Activated CD4-positive, CD25-positive, alpha-beta regulatory T cell treated with anti-CD3 and anti-CD28 coated beads, Interleukin-2, amount 50 U/mL, for 72 hours (primary cell): ENCODE measurements at places on chromosomes 3 and 15.

- DNase-seq: no peak
These were observed 13.7 kb downstream of the SHF start for GRCh38 chr15:45174069-45174468.

- peak; percentile 36 for DNase-seq
These were observed 574 bp downstream of the SLC38A3 start for GRCh38 chr3:50205413-50206276.

- no peak for DNase-seq
These were observed 198.6 kb upstream of the NR2E3 start for GRCh38 chr15:71611553-71612396.

DNA sequence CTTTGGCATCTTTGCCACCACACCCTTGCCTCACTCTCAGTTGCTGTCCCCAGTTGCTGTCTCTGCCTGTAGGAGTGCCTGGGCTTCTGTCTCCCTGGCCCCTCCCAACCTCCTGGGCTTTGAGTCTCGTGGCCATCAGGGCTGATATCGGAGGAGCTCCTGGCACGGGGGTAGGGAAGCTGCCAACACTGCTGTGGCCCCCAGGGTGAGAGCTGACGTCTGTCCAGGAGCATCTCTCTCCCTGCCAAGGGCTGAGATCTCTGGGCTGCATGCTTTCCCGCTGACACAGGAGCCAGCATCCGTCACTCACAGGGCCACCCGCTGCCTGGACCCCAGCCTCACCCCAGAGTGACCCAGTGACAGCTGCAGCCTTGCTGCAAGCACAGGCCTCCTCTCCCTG lies 47.4 kb downstream of the EXOG start:
- no peak for DNase-seq

DNA sequence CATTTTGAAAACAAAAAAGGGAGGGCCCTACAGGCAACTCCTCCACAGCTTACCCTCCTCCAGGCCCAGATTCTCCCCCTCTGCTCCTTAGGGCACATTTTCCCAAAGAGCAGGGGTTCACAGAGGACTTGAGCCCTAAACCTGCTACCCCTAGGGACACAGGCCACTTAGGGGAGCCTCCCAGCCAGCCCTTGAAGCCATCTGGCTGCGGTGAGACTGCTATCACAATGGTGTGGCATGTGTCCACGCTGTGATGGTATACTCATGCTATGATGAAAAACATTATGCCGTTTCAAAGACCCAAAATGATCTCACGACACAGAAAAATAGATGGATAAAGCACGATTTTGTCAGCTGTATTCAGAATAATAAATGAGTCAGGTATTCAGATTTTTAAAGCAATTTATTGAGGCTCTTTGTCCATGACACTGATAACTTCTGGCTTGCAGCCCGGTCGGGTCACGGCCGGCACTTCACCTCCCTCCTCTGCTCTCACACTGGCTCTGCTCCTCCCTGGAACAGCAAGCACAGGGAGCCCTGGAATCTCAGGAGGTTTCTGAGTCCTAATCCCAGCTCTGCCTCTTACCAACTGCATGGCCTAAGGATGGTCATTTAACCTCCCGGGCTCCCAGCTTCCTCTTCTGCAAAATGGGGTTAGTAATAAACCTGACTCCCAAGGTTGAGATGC lies 115.3 kb downstream of the MEGF11 start:
- no peak for DNase-seq

GRCh38 chr15:91862891-91863504 lies 9.5 kb downstream of the SLCO3A1 start:
- no peak for DNase-seq

- DNase-seq: no peak
These were observed 12.0 kb downstream of the TRAT1 start for GRCh38 chr3:108834551-108834950.

GRCh38 chr3:180875124-180875698 lies 37.3 kb upstream of the FXR1 start:
- no peak for DNase-seq

DNA sequence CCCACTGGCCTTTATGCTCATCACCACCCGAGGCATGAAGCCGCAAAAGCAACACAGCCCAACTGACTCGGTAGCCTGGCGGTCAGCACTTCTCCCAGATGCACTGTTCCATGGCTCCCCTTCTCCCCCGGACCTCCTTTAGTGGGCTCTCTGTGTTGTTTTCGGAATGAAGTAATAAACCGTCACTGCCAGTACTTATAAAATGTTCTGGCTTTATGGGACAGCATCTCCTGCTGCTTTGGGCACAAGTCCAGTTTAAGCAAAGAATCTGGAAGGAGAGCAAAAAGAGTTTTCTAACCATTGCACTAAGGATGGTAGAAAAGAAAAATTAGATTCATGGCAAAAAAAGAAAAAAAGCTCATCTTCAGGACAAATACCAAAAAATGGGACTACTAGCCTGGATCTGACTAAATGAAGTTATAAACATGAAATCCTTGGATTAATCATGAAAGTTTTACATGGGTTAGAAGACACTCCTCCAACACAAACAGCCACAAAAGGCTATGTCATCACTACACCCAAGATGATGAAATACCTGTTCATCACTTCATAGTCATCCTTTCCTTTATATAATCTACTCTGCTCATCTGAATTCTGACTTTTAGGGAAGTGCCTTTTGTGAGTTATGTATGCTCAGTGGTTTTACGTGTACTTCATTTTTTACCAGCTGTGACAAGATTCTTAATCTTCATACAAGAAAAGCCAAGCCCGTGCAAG lies 89.5 kb upstream of the UBE2E2 start:
- no peak for DNase-seq

DNA sequence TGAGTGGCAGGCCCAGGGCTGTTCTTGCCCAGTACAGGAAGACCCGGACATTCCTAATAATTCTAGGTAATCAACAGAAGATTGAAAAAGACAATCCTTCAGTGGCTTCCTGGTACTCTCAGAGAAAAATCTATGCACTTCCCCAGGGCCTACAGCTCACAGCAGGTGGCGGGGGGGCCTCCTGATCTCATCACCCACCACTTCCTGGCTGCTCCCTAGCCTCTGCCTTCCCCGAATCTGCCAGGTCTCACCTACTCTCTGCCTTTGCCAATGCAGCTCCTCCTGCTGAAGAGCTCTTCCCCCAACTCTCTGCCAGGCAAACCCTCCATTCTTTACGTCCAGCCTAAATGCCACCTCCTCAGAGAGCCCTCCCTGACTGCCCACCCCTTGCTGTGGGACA lies 37.5 kb downstream of the EHD4 start:
- DNase-seq: peak; percentile 57

DNA sequence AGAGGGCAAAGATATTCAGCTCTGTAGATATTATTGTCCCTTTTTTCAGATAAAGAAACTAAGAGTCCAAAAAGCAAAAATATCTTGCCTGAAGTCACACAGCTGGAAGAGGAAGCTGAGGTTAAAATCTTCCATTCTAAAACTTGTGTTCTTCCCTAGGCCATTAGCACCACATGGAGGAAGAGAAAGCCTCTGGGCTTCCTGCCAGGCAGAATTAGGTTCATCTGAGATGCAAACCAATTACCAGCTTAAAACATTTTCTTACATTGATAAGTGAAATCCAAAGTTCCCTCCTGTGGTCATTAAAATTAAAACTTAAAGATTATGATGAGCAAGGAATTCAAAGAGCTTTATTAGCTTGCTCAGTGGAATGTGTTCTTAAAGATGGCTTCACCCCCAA lies 235.3 kb upstream of the SETMAR start:
- DNase-seq: no peak

DNA sequence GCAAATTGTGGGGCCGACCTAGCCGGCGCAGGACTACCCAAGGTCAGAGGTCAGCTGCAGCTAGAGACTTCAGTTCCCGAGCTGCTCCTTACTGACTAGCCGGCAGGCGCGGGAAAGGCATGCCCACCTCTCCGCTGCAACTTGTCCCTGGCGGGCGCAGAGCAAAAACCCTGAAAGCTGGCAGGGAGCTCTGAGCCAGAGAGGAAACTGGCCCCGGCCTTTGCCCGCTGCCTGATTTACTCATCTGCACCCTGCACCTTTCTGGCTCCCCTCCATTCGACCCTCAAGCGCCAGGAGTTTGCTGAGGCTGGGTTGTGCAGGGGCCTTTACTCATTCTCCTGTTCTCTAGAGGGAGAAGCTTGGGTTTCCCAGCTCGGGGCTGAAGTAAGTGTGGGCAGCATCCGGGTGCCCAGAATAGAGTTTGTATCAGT lies 1.5 kb downstream of the ZIC4 start:
- DNase-seq: no peak

GRCh38 chr3:105938806-105939205 lies 70.0 kb upstream of the CBLB start:
- no peak for DNase-seq

DNA sequence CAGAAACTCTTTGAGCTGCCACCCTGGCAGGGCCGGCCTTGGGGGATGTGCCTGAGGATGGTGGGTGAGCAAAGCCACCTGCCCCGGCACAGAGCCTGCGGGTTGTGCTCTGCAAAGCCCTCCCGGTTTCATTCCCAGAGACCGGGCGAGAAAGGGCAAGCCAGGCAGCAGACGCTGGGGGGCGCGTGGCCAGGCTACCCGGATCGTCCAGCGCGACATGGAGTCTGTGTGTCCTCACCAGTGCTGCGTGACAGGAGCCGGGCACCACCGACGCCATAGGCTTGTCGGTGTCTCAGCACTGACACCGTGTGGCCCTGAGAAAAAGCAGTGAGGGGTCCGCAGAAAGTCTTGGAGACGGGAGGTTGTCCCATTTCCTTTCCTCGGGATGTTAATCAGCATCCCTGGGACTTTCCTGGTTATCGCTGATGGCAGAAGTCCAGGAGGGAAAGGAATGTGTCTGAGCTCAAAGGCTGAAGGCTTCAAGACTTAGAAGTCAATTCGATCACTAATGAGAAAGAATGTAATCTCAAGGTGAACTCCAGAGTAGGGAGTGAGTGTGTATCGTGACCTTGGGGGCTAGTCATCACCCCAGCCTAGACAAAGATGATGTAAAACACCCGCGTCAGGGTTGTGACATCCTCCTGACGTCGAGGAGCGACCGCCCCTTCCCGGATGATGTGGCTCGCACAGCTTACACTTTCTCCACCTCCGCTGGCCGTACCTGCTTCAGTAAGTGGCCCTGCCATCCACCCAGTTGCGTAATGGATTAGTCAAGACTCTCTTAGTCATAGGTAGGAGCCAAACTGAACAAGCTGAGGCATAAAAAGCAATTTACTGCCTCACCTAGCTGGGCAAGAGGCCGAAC lies 36.3 kb upstream of the PLA2G4E start:
- DNase-seq: peak; percentile 46

DNA sequence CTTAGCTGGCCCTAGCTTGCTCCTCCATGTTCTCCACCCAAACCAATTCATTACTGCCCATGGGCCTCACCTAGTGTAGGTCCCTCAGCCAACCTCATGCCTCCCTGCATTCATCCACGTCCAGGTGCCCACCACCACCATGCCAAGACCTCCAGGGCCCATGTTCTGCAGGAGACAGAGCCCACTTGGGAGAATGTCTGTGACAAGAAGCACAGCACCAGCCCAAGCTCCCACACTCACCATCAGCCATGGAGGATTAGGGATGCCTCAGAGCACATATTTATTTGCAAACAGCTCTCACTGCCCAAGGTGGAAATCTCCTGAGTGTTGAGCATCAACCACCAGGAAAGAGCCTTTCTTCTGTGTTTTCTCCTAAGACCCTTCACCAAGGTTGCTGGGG lies 43.4 kb upstream of the ACAN start:
- no peak for DNase-seq

DNA sequence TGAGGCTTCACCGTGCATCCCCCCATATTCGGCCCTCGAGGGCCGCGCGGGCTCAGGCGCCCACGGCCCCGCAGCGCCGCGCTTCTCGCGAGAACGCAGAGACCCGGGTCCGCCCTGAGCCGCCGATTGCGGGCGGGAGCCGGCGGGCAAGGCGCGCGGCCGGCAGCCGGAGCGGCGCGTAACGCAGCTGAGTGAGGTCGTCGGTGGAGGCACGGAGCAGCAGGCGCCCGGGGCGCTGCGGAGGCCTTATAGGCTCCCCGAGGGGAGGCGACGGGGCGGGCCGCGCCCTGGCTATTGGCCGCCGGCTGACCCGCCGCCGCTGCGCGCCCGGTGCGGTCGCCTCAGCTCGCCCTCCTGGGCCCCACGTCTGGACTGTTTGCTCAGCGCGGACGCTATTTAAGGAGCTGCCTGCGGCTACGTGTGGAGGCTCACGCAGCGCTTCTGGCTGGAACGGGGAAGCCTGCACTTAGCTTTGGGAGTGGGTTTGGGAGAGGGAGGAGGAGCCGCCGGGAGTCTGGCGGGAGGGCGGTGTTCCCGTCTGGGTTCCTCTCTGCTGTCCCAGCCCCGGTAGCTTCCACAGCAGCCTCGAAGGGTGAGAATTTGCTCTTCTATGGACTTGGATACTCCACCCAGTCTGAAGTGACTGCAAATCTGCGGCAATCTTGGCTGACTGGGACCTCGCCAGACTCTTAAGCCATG lies at the start of gene PLOD2:
Gene PLOD2, minus strand, starts transcription at position 221 of the 699 bp plus-strand sequence. Its CDS starts 195 bp downstream, at position 26.
- peak; percentile 29 for DNase-seq

GRCh38 chr3:137199678-137200077 lies 241.9 kb downstream of the IL20RB start:
- DNase-seq: no peak

DNA sequence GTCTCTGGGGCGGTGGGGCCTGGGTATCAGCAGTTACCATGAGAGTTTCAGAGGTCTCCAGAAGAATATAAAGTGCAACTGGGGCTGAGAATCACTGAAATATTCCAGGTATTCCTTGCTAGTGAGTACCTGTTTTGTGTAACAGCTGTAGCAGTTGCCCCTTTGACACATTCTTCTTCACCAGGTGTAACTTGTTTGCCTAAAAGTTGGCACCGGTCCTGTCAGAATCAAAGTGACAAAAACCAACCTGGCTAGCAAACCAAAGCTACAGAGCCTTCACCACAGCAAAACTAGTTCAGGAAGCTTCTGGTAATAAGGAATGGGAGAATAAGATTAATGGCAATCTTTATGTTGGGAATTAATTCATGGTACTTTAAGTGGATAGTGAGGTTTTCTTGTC lies 296.0 kb downstream of the NAALADL2 start:
- DNase-seq: no peak

- DNase-seq: no peak
These were observed 339.7 kb upstream of the EPHA3 start for GRCh38 chr3:88767746-88768145.

GRCh38 chr3:183737116-183737515 lies 39.5 kb downstream of the YEATS2 start:
- DNase-seq: no peak

DNA sequence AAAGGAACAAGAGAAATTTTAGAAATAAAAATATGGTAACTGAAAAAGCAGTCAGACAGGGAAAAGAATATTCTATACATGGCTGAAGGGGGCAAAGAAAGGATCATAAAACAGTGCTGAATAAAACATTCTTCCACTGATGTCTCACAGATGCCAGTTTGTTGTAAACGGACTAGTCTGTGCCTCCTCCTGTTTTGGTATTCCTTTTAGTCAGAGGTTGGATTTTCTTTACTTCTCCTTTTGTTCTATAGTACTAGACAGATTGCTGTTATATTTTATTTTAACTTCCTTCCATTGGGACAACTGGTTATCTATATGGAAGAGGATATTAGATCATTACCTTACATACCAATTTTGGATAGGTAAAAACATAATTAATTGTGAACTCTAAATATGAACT lies 16.0 kb upstream of the GNB5 start:
- DNase-seq: no peak

DNA sequence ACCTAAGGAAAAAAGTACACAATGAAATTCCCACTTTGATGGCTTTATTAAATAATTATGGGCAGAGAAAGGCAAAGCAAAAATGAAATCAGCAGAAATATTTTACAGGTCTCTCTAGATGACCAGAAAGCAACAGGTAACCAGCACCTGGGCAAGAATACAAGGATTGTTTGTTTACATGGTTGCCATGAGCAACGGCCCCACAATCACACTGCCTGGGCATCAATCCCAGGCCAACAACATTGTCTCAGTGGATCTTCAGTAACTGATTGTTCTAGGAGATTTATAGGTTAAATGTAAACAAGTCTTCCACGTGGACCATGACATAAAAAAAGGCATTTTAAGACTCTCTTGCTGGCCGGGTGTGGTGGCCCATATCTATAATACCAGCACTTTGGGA lies 82.6 kb downstream of the PDZRN3 start:
- no peak for DNase-seq
